ENCODE measurements at places on chromosomes 7 and 10.

DNA sequence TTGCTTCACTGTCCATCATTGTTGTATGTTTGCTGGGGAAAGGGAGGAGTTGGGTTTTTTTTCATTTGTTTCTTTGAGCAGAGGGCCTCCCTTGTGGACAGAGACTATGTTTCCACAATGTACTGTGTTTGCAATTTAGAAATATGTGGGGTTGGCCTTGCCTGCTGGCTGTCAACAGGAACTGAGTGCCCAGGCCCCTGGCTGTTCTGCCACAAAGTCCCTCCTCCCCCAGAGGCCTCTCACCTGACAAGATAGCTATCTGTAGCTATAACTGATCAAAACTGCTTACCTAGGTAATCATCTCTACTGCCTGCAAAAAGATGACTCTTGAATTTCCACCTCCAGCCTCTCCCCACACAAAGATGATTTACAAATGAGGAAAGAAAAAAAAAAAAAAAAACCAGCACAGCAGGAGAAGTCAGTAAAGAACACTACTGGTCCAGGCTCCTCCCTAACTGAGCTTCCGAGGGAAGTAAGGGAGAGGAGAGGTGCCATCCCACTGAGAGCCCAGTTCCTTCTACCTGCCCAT is 121.8 kb downstream of the SGMS1 start:
- no peak for DNase-seq

- DNase-seq: no peak
These were observed 100.9 kb downstream of the EXOC4 start for GRCh38 chr7:133353775-133354174.

- DNase-seq: no peak
These were observed 295.4 kb downstream of the LRMDA start for GRCh38 chr10:75726522-75727483.

GRCh38 chr10:9613338-9614075 is 1404.2 kb upstream of the CELF2 start:
- no peak for DNase-seq

DNA sequence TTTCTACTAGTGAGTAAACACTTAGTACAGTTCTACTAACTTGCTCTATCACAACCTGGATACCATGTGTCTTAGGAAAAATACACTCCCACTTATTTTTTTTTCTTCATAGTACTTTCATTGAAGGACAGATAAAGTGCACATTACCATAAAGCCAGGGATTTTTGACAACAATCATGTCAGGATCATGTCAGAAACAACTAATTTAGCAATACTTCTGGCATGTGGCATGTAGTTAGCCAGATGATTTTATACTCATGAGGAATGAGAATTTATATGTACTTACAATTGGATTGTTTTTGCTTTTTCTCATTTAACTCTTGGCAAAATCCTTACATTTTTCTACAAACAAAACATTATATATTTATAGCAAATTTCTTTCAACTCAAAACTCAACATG is 630.7 kb upstream of the GRM3 start:
- DNase-seq: no peak

DNA sequence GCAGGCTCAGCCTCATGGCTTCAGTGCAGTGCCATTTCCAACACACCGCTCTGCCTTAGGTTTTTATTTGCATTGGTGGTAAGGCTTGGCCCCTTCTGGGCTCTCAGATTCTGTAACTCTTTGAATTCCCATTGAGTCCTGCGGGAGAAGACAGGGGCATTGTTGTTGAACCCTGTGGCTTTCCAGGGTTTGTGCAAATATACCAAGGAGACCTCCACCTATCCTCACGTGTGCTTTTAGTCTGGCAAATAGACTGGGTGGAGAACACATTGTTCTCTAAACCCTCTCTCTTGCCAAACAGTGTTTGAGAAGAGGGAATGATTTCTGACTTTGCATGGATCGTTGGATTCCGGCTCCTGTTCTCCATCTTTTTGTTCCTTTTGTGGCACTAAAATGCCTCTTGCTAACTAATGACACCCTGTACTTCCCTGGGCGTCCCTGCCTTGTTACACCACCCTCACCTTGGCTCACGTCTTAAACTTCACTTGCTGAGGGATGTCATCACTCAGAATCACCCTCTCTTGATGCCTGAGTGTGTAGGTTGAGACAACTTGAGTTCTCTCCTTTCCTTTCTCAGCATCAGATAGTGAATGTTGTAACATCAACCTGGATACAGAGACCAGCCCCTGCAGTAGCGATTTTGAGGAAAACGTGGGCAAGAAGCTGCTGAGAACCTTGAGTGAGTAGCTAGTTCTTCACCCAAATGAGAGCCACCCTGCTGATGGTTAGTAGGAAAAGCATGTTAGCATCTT is 40.5 kb downstream of the GOT1 start:
- no peak for DNase-seq

DNA sequence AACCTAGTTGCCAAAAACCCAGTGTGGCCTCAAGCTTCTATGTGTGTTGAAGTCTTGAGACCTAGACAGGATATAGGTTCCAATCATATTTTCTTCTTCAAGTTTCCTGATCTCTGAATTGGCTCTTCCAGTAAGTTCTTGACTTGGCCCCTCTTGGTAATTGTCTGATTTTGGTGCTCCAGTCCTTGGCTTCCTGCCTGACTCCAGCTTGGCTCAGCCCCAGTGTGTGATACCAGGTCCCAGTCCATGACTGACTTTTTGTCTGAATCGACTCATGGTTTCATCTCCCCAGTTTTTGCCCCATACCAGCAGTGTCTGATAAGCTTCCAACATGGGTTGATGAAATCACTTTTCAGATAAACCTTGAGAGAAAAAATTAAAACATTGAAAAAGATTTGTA is 72.3 kb downstream of the FAS start:
- DNase-seq: no peak

DNA sequence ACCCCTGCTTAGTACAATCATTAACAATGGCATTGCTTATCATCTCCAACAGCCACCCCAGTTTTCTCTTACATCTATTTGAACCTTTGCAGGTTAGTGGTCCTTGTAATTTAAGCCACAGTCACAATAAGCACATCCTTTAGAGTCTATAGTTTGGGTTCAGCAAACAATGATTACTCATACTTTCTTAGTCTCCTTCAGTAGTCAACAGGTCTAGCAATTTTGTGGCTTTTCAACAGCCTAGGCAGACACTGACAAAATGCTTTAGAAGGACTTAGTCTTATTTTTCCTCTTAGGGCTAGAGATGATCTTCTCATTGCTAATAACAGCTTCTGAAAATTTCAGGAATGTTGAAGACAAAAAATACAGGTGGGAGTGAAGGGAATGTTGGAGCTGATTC is 32.3 kb upstream of the FAM204A start:
- no peak for DNase-seq

GRCh38 chr7:99188221-99188620 is 19.7 kb downstream of the KPNA7 start:
- DNase-seq: no peak

DNA sequence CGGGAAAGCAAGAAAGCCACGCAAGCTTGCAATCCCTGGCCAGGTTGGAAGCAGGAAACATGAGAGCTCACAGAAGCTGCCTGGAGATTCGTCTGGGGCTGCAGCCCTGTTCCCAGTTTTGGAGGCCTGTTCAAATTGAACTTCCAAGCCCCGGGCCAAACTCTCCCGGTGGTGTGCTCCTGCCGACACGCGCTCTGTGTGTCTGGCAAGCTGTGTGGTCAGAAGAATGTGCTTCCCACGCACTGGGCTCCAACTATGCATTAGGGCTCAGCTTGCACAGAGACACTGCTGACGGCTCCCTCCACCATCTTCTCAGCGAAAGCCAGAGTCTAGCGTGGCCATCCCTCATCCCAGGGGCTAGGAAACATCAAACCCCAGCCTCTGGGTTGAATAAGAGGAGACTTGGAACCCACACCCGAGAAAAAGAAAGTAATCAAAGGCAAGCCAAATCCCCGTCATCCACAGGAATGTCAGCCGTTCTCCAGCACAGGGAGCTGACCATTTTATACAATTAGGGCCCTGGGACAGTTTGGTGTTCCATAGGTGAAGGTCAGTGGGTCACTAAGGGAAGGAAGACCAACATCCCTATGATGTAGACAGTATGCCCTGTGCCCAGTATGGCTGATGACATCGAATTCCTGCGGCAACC is 107.2 kb downstream of the FGFR2 start:
- no peak for DNase-seq

- no peak for DNase-seq
These were observed 1095.9 kb downstream of the REEP3 start for GRCh38 chr10:64617085-64617484.

DNA sequence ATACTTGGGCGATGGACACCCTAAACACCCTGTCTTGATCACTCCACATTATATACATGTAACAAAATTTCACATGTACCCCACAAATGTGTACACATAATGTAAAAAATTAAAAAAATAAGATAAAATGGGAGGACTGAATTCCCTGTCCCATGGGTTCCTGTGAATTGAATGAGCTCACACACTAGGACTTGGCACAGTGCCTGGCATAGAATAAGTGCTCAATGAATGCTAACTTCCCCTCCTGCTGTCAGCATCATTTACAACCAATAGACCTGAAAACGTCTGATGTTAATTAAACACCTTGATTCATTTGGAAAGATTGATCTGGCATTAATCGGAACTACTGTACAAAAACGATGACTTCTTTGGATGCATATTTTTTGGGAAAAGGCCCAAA is 117.3 kb upstream of the ZNF438 start:
- no peak for DNase-seq

DNA sequence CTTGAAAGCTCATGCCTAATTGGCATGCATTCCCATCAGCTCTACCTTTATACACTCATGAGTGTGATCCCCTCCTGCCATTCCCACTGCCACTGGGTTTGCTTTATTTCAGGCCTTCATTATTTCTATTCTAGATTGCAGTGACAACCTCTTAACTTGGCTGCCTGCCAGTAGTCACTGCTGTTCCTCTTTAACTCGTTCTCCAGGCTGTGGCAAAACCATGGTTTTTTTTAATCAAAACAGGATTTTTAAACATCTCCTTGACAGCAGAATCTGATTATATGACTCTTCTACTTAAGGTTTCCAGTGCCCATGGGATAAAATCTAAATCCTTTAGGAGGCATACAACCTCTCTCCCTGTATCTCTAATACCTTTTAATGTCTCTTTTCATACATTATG is 223.7 kb upstream of the PCDH15 start:
- no peak for DNase-seq

DNA sequence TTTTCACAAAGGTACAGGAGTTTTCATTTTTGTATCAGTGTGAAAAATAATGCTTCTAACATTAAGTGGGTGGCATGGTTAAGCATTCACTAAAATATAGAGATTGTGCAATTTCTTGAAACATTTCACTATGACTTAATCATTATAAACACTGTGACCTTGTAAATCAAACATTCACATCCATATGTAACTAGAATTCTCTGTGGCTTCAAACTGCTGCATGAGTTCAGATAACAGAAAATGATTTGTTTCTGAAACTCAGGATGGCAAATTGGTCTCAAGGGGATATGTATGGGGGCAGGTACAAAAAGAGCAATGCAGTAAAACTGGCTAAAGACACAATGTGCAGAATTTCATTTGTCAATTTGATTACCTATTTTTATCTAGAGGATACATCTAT is 3.8 kb downstream of the FAM133B start:
- DNase-seq: no peak

DNA sequence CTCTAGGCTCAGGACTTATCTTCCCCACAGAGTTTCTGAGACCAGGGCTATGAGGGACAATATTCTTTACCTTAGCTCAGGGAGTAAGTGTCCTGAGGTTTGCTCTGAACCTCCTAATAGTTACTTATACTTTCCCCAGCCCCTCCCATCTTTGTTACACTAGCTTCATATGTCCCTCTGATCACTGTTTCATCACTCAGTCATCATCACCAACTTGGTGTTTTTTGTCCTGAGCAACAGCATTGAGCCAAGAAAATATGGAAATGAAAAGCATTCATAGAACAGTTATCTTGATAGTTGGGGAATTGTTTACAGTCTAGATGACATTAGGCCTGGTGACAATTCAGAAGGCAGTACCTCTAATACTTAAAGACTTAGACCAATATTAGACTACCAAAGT is at the start of gene PRSS37:
Gene PRSS37 (minus strand): TSS at position 101 of the 400 bp plus-strand sequence. CDS start 436 bp downstream, outside the sequence.
- DNase-seq: no peak

DNA sequence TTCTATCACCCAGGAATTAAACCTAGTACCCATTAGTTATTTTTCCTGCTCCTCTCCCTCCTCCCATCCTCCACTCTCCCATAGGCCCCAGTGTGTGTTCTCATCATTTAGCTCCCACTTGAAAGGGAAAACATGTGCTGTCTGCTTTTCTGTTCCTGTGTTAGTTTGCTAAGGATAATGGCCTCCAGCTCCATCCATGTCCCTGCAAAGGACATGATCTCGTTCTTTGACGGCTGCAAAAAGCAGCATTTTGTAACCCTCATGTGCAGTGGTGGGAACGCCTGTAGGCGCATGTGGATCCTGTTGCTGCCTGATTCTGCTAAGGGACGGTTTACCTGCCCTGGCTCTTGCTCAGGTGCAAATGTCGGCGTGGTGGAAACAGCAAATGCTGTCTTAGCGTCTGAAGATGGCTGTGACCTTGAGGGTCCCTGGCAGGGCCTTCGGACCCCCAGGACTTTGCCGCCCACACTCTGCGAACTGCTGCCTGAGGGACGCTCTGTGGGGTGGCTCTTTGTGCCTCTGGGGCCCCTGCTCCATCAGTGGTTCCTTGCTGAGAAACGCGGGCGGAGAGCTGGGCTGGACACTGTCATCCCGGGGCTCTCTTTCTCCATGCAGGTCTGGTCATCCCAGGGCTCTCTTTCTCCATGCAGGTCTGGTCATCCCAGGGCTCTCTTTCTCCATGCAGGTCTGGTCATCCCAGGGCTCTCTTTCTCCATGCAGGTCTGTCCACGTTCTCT is 5.6 kb upstream of the MTG1 start:
- DNase-seq: no peak

DNA sequence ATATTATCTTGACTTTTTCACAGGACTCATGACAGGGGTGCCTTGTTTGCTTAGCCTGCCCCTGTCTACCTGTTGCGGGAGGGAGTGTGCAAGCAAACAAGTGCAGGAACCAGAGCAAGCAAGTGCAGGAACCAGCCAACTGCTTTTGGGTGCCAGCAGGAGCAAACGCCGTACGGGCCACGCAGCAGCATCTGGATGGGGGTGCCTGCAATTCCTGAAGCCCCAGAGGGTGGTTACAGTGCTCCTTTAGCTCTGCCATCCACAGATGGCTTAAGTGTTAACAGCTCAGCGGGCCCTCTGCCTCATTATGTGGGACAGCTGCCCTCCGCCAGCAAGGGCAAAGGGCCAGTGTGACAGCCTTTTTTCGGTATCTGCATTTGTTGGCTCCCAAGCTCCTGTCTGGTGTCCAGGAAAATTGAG is 83.5 kb downstream of the MICU1 start:
- no peak for DNase-seq

DNA sequence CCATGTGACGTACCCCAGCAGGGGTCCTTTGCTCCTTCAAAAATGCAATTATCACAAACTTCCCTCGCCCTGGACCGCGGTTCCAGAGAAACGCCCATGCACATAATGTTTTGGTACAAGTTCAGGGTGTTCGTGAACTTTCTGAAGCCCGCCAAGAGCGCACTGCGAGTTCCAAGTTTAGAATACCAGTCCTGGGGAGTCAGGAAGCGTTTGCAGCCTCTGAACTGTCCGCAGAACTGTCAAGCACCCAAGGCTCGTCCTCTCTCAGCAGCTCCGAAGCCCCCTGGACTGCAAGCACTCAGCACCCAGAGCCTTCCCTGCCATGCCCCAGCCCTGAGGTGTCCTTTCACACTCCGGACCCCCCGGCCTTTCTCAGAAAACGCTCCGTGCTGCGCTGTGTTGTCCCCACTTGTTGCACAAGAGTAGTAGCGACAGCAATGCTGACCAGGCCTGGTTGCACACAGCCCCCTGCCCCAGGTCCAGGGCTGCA is 30.3 kb downstream of the CALML3 start:
- DNase-seq: no peak
